ENCODE measurements at places on chromosomes 7 and 10.

GRCh38 chr7:39392151-39392550 lies 174.1 kb upstream of the YAE1 start:
- DNase-seq = no peak

GRCh38 chr10:962342-962741 lies 25.9 kb upstream of the GTPBP4 start:
- DNase-seq = no peak

GRCh38 chr10:12418725-12419261 lies 69.4 kb downstream of the CAMK1D start:
- no peak for DNase-seq

DNA sequence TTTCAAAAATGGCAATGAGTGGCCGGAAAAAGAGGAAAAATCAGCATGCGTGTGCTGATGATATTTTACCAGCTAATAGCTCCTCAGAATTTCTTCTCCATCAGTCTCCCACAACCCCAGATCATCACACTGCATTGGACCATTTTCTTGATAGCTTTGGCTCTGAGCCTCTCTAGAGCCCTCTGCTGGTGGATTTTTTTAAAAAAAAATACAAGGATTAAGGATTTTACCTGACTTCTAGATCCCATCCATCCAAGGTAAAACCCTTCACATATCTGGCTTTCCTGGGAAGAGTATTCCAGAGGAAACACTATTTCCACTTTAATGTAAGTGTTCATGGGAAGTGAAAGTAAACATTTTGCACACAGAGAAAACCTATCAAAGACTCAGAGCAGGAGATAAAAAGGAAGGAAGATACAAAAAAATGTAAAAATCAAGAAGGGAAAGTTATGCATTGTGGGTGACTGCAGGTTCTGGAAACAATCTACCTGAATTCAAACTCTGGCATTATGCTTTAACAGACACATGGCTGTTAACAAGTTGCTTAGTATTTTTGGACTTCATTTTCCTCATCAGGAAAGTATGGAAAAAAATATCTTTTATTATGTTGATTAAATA lies 380.9 kb downstream of the LRRTM3 start:
- DNase-seq = no peak

DNA sequence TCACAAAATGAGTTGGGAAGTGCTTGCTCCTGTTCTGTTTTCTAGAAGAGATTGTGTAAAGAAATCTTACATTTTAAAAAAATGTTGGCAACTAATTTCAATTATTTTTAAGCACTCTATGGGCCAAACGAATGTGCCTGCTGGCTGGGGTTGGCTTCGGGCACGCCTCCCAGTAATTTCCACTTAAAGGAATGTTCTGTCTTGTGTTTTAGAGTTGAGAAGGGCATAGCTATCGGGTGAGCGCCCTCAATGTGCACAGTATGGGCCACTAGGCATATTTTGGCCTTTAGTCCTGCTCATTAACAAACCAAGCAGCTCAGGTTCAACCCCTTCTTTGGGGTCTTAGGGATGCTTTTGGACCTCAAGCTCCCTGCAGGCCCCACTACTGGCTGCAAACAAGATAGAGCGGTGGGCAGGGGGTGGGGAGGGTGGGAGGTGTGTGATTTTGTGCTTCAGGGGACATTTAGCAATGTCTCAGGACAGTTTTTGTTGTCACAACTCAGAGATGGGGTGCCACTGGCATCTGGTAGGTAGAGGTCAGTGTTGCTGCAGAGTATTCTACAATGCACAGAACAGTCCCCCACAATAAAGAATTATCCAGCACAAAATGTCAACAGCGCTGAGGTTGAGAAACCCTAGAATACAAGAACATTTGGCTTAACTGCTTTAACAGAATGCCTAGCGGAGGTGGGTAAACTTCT lies 40.7 kb downstream of the TACC2 start:
- DNase-seq = no peak

DNA sequence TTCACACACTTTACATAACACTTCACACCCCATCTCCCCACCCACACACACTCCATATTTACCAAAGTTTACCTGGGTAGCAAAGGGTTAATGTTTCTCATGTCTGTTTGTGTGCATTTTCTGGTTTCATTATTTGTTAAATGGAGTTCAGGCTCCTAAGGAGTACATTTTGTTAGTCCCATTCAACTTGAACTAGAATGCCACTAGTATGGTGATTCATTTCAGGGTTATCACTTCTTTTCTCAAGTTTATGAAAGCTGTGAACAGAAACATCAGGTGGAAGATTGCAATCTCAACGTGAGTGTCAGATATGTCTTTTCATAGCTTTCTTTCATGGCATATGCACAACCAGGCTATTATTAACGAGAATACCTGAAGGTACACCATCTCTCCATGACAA lies 1027.5 kb downstream of the GATA3 start:
- no peak for DNase-seq

- DNase-seq = no peak
Measured at GRCh38 chr7:151237244-151238189, 5.2 kb downstream of the CHPF2 start.

- no peak for DNase-seq
Measured at GRCh38 chr10:96389785-96390184, 31.0 kb upstream of the OPALIN start.

DNA sequence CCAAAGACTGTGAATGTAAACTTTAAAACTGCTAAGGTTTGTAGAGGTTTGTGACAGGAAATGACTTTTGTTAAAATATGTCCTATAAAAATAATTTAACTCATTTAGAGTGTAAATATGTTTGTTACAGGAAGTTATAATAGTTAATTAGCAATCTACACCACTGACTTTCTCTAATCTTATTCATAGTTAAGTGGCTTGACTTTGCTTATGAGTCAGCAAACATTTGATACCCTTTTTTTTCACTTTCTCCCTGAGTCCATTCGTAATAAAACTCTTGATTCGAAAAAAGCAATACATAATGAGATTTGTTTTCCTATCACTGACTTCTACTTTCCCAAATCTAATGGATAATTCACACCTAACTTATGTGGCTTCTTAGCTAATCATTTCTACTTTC lies 317.7 kb upstream of the SEMA3C start:
- no peak for DNase-seq

Measured in GM04504 (cell line).